ENCODE measurements at places on chromosomes 7 and 10.

GRCh38 chr7:81173766-81174281 lies 255.0 kb upstream of the SEMA3C start:
- DNase-seq, result peak; percentile 76

DNA sequence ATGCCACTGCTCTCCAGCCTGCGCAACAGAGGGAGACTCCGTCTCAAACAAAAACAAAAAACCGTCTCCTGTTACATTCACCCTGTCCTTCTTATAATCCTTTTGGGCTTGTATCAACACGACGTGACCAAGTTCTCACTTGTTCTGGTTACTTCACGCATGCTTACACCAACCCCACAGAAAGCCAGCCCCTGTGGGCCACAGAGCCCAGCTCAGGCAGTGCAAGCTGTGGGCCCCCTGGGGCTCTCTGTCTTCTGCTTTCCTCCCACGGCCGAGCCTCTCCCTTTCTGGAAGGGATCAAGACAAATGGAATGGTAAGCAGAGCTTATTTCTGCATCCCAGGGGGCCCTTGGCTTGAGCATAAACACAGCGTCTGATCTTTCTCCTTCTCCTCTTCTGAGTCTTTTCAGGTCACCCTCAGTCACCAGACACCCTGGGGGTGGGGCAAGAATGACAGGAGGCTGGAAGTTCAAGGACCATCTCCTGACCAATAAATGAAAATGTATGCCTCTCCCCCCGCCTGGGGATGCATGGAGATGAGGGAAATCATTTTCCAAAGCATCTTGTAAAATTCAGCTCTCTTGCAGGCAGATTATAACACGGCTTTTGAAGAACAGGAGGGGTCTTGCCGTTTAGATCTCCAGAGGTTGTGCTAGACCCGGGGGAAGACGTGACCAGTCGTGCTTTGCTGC lies 19.0 kb upstream of the TRIM56 start:
- DNase-seq, result peak; percentile 11

- peak; percentile 40 for DNase-seq
Observed at GRCh38 chr7:33452805-33453502, 323.6 kb downstream of the BBS9 start.

GRCh38 chr7:158063850-158064610 lies 523.6 kb downstream of the PTPRN2 start:
- no peak for DNase-seq

- DNase-seq, result no peak
Observed at GRCh38 chr10:58030208-58030607, 237.5 kb downstream of the IPMK start.

- DNase-seq, result peak; percentile 15
Observed at GRCh38 chr10:22684699-22685098, 29.7 kb downstream of the PIP4K2A start.

GRCh38 chr10:89332123-89332633 lies 4.4 kb downstream of the IFIT3 start:
- DNase-seq, result peak; percentile 76

- peak; percentile 88 for DNase-seq
Observed at GRCh38 chr10:72637398-72637857, 11.5 kb upstream of the MICU1 start.

- DNase-seq, result peak; percentile 75
Observed at GRCh38 chr7:134327896-134328295, 11.2 kb upstream of the SLC35B4 start.

- DNase-seq, result peak; percentile 40
Observed at GRCh38 chr10:106582291-106582690, 582.2 kb downstream of the SORCS1 start.

GRCh38 chr7:46774515-46774914 lies 807.4 kb downstream of the TNS3 start:
- DNase-seq, result peak; percentile 71

GRCh38 chr7:135508883-135509588 lies 866 bp downstream of the CNOT4 start:
- DNase-seq, result peak; percentile 35

- no peak for DNase-seq
Observed at GRCh38 chr7:26099236-26099635, 52.8 kb upstream of the NFE2L3 start.

GRCh38 chr7:96995406-96996110 lies 9.8 kb upstream of the DLX6 start:
- DNase-seq, result no peak

DNA sequence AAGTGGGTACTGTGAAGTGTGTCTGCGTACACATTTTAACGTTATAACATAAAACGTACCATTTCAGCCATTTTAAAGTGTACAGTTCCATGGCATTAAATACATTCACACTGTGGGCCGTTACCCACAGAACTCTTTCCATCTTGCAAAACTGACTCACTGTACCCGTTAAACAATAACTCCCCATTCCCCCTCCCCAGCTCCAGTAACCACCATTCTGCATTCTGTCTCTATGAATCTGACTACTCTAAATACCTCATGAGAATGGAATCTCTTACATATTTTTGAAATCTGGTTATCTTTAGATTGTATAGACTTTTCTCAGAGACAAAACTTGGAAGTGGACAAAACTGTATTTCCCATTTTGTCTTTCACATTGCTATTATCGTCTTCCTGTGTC lies 9.3 kb downstream of the ARL3 start:
- DNase-seq, result peak; percentile 36

DNA sequence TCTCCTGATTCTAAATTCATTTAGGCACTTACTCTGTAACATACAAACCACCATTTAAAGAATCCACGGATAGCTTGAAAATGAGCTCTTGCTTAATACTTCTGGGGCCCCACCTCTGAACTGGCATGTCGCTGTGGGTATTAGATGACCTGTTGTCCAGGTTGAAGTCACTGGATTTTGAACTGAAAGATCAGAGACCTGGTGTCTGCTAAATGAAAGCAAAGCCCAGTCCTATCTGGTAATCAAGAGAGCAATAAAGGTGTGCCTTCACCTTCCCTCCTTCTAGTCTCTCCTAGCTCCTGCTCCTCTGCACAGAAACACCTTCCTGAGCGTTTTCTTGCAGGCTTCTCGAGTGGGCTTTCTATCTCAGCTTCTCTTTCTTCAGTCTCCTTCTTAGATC lies 4.4 kb downstream of the ENO4 start:
- DNase-seq, result no peak

GRCh38 chr10:21167288-21168010 lies 270.3 kb upstream of the NEBL start:
- no peak for DNase-seq

GRCh38 chr10:66837335-66837734 lies 88.5 kb upstream of the LRRTM3 start:
- DNase-seq, result no peak

- peak; percentile 96 for DNase-seq
Observed at GRCh38 chr7:154928136-154929005, 74.6 kb downstream of the PAXIP1 start.

DNA sequence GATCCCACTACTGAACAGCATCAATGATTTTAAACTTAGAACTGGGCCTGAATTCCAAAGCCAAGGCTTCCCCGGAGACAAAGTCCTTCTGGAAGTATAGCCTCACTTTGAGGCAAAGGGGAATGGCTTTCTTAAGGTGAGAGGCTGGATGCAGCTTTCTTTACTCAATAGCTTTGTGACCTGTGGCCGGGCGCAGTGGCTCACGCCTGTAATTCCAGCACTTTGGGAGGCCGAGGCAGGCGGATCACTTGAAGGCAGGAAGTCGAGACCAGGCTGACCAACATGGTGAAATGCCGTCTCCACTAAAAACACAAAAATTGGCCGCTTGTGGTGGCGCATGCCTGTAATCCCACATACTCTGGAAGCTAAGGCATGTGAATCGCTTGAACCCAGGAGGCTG lies 3.2 kb upstream of the FGFR2 start:
- no peak for DNase-seq

Data from fibroblast of mammary gland (primary cell).